ENCODE measurements at places on chromosomes 2 and 18. TPM values are rescaled to one million over a fixed set of nuclear protein-coding genes. Genes with fewer than 3 reads are reported as not detected.

The MAP3K19 gene
- total RNA-seq = not detected

DNA sequence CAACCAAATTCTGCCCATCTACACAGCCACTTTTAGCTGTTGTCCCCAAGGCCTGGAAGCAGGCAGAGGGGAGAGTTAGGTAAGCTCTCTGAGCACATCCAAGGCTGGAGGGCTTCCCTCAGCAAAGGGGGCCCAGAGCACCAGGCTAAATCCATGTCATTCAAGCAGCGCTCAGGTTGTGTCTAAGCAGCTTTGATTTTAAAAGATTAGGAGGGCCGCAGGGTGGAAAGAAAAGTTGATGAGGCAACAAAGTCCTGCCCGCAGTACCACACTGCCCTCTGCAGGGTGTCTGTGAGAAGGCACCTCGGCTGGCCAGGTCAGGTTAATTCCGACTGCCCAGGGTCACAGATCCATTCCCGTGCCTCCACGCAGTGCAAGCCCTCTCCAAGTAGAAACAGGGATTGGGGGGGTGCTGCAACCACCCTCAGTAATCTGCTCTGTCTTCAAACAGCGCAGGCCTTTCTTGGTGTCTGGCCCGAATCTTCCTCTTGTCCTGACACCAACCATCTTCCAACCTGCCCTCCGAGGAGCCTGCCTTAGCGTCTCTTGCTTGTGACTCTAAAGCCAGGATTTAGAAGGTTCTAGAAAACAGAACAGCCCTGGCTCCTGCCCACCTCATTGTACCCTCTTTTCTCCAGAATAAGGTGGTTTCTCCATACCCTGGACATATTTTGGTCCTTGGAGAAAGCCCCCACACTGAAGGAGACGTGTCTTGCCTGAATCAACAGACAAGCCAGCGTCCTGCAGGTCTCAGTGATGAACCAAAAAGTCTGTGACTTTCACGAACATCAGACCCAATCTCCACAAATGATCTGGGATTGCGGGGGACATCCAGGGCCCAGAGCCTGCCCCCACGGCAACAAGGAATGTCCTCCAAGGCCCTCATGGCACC, 289.2 kb downstream of the TNS1 start:
- no peak overlapping the region for H3K4me3 ChIP-seq
- no peaks in the 10 kb centered on the region for H3K36me3 ChIP-seq
- H3K4me1 ChIP-seq = peaks cover 34% of the 10 kb centered on the region
- peak; percentile 90 for DNase-seq
- no peaks in the 10 kb centered on the region for H3K27me3 ChIP-seq

The SLC4A5 gene
- total RNA-seq = not detected

DNA sequence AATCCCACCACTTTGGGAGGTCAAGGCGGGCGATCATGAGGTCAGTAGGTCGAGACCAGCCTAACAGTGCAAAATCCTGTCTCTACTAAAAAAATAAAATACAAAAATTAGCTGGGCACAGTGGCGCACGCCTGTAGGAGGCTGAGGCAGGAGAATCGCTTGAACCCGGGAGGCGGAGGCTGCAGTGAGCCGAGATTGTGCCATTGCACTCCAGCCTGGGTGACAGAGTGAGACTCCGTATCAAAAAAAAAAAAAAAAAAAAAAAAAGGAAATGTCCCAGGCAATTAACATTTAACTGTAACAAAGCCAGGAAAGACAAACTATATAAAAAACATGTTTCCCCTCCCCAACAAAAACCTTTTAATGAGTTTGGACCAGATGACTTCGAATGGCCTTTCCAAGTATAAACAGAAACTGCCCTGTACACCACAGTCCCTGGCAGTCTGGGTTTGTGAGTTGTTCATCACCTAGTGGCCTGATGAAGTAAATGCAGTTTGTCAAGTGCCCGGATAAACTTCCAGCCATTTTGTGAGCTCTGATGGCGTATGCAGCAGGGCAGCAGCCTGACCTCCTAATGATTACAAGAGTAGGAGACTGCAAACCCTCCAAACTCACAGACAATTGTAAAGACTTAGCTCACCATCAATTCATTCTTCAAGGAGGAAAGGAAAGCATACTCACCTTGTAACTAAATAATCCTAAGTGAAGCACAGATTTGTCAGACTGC, 16.6 kb upstream of the PCBP1 start:
- H3K27me3 ChIP-seq = no peaks in the 10 kb centered on the region
- H3K27ac ChIP-seq = no peak overlapping the region
- H3K4me3 ChIP-seq = no peak overlapping the region
- peaks cover 3% of the 10 kb centered on the region for H3K4me1 ChIP-seq

The TNFAIP6 gene
- total RNA-seq = 0.18 TPM

Data from SJCRH30 (cell line).